ENCODE measurements at places on chromosomes 1 and 21. TPM values are rescaled to one million over a fixed set of nuclear protein-coding genes. Genes with fewer than 3 reads are reported as not detected.

Gene MROH9
- 0.36 TPM for total RNA-seq

Gene GJA9
- under 0.01 TPM for total RNA-seq

Gene KIF17
- 0.61 TPM for total RNA-seq

Gene BARHL2
- total RNA-seq = not detected

Gene FBLIM1
- 83.2 TPM for total RNA-seq

Gene HMCN1
- 427 TPM for total RNA-seq

Gene CNTN2
- total RNA-seq = not detected

Gene LYPLAL1
- total RNA-seq = 18.2 TPM

Gene NPHS2
- not detected for total RNA-seq

Gene VHLL
- total RNA-seq = not detected

Gene PRELP
- 2.4 TPM for total RNA-seq

Gene STX12
- total RNA-seq = 69.4 TPM

Gene COA6
- total RNA-seq = 13.5 TPM

Gene RGSL1
- not detected for total RNA-seq

Gene LCE3D
- total RNA-seq = not detected

Gene CYYR1
- total RNA-seq = 9.7 TPM

Data from hair follicle dermal papilla cell (primary cell).